ENCODE measurements at places on chromosomes 3 and 15.

GRCh38 chr3:158768881-158769543 lies 32.8 kb upstream of the MFSD1 start:
- no peak for DNase-seq

- DNase-seq = no peak
These were observed 359 bp downstream of the ARIH1 start for GRCh38 chr15:72474466-72474911.

DNA sequence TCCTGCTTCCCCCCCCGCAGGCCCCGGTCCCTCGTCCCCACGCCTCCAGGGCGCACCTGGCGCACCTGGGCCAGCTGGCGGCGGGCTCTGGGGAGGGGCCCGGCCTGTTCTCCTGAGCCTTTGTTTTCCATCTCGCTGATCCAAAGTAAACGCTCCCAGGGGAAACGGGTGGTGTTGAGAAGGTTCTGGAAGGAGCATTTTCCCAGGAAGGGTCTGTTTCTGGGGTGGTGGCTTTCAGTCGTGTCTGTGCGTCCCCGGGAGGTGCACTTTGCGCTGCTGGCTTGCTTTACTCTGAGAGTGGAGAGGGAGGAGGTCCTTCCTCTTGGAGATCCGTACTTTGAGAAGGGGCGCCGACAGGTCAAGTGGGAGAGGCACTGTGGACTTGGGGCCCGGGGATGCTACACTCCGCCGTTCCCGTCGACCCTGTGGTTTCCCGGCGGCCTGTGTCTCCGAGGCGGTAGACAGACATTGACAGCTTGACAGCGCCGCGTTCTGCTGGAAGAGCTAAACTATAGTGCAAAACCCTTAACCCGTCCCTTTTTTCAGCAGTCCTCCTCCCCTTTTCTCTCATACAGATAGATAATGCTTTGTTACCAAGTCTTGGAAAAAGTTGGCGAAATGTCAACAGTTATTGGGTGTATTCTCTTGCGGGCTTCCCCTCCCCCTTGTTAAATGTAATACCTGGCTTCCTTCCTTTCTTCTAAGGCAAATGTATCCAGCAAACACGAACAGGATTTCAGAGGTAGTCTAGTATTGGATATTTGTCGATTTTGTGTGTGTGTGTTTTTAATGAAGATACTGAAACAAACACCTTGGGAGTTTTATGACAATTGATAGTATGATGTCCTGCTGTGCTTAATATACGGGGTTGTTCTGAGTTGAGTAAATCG lies 6.5 kb downstream of the TPM1 start:
- DNase-seq = no peak

DNA sequence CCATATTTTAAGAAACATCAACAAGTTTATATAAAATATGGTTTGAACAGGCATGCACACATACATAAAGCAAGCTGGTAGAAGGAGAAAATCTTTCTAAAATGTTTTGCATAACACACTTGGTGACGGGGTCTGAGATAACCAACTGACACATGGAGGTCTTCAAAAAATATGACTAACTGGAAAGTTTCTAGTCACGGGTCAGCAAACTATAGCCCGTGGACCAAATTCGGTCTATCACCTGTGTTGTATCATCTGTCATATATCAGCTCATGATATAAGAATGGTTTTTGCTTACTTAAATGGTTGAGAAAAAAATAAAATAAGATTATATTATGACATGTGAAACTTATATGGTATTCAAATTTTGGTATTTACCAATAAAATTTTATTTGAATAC lies 465.1 kb downstream of the FOXP1 start:
- DNase-seq = no peak

GRCh38 chr3:61682671-61683548 lies 121.5 kb downstream of the PTPRG start:
- no peak for DNase-seq

- DNase-seq = no peak
These were observed 90.3 kb downstream of the PLXNA1 start for GRCh38 chr3:127072971-127073783.

DNA sequence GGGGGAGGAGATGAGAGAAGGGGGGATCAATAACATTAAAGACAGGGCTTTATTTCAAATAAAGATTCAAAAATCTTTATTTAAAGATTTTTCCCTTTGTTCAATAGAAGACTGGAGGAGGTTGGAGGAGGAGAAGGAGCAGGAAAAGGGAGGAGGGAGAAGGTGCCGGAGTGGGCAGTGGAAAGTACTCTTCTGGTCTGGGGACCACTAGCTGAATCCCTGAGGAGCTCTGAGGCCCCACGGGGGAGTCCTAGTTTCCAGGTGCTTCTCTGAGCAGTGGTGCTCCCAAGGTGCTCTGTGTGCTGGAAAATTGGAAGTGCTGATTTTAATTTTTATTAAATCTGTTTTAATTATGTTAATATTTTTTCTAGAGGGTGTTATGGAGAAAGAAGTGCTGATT lies 19.4 kb upstream of the SEMA4B start:
- no peak for DNase-seq

DNA sequence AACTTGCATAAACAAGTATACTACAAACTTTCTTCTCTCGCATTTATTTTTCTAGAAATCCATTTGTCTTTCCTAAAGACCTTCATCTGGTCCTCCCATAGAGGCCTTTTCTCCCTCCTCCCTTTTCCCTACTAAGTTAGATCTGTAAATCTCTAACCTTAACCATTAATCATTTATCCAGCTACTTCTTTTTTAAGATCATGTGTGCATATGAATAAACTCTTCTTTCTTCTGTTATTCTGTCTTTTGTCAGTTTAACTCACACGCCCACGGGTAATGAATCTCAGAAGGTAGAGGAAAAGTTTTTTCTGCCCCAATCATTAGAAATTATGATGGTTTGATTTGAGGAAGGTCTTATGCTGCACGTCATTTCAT lies 48.7 kb upstream of the FHIT start:
- DNase-seq = no peak

GRCh38 chr3:196684548-196685407 lies 27.3 kb downstream of the CEP19 start:
- peak; percentile 49 for DNase-seq

GRCh38 chr15:70387081-70387480 lies 289.4 kb upstream of the TLE3 start:
- DNase-seq = no peak
